ENCODE measurements at places on chromosomes 5 and 9.
A peak's percentile ranks its signal among the peaks of the same experiment; 100 is the strongest.

- DNase-seq: no peak
Measured at GRCh38 chr5:86866036-86866435, 248.3 kb downstream of the COX7C start.

DNA sequence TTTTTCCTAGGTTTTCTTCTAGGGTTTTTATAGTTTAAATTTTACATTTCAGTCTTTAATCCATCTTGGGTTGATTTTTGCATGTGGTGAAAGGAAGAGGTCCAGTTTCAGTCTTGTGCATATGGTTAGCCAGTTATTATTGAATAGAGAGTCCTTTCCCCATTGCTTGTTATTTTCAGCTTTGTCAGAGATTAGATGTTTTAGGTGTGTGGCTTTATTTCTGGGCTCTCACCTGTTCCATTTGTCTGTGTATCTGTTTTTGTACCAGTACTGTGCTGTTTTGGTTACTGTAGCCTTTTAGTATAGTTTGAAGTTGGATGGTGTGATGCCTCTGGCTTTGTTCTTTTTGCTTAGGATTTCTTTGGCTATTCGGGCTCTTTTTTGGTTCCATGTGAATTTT is 25.8 kb downstream of the NIPBL start:
- DNase-seq: no peak

DNA sequence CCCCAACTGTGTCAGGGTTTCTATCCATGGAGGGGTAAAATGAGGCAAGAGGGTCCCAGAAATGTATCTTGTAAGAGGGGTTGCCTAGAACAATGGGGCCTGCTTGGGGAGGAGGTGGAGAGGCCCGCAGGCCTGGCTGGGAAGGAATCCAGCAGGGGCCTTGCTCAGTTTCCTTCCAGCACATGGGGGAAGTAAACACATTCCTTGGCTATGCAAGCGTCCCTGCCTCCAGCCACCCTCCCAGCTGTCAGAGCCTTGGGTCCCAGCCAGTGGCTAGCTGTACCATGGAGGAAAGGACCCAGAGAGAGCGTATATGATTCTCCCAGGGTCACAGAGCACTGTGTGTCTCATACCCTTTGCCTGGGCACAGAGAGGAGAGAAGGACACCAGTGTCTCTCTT is 71.1 kb upstream of the IL17B start:
- peak; percentile 84 for DNase-seq

GRCh38 chr9:89888233-89888632 is 283.4 kb downstream of the GADD45G start:
- DNase-seq: no peak

- no peak for DNase-seq
Measured at GRCh38 chr9:137581361-137582285, 2.9 kb upstream of the DPH7 start.

- DNase-seq: no peak
Measured at GRCh38 chr9:122228568-122229484, at the start of gene LHX6. Gene LHX6, minus strand, starts transcription at chr9:122228957. Its CDS starts 217 bp downstream, at chr9:122228740.

DNA sequence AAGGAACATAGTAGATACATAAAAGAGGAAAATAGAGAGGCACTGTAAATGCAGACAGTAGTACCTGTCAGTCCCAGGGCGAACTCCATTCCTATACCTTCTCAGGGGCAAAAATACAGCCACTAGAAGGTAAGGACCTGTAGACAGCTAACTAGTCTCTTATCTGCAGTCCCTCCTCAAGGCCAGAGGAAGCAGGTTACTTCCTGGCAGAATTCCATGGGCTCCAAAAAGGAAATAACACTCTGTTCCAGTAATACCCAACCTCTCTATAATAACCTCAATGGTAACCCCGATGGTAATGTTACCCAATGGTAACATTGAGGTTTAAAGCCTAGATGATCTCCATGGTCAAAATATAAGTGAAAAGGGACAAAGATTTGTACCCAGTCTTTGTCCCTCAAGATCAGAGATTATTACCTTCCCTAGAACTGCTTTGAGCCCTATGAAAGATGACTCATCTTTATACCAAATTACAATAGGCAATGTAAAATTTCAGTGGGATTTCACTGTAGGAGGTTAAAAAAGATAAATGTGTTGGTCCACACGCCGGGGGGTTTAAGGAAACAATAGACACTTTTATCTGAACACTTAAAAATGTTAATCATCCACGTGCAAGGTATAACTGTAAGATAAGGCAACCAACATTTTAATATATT is 113.0 kb downstream of the DENND1A start:
- DNase-seq: no peak

DNA sequence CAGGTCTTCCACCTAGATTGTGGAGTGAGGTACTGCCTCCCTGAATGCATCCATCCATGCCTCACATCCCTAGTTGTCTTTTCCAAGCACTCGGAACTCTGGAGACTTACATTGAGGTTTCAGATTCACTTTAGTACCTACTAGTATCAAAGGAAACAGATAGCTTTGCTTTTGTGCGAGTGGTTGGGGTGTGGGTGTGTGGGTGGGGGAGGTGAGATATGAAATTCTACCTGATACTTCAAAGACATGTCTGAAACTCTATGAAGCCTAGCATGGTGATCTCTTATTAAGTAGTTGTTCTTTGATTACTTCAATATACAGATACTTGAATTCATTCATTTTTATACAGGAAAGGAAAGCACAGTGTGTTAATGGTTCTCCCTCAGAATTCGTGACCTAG is 64.4 kb downstream of the MCCC2 start:
- DNase-seq: no peak

- no peak for DNase-seq
Measured at GRCh38 chr5:173968154-173968797, 20.7 kb upstream of the C5orf47 start.

GRCh38 chr9:113156880-113157279 is 6.1 kb downstream of the SLC31A2 start:
- DNase-seq: no peak

DNA sequence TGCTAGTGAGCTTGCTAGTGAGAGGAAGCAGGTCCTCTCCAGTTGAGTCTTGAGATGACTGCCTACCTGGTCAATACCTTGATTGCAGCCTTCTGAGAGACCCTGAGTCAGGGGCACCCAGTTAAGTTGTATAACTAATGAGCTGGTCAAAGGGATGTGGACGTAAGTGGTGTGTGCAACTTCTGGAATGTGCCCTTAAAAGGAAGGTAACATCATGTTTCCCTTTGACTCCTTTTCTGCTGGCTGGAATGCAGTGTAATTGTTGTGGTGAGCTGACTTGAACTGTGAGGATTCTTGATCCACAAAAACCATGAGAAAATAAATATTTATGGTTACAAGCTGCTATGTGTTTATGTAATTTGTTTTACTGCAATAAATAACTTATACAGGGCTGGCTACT is 2.4 kb upstream of the SNX2 start:
- DNase-seq: peak; percentile 85

GRCh38 chr5:168790002-168790635 is 211.0 kb upstream of the PANK3 start:
- DNase-seq: no peak

DNA sequence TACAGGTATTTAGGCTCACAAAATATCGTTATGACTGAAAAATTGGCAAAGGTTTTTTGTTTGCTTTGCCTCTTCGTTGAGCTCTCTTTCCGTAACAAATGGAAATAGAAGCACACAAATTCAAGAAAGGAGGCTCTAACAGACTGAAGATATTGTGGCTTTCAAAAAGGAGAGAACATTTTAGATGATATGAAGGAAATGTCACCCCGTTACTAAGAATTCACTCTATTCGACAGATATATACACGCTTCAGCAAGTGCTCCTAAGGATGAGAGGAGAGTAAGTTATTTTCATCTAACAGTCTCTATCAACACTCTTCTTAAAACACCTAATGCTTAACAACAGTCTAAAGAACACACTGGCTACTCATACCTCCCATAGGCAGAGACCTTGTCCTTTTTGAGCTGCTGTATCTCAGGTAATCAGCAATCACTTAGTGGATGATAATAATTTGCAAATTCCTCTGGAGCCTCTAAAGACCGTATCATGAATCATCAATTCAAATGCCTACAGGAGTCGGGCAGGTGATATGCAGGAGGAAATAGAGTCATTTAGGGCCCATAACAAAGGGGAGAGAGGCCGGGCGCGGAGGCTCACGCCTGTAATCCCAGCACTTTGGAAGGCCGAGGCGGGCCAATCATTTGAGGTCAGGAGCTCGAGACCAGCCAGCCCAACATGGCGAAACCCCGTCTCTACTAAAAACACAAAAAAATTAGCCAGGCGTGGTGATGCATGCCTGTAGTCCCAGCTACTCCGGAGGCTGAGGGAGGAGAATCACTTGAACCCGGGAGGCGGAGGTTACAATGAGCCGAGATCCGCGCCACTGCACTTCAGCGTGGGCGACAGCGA is 1.4 kb upstream of the HSDL2 start:
- no peak for DNase-seq

- no peak for DNase-seq
Measured at GRCh38 chr9:92738661-92739081, 26.0 kb downstream of the BICD2 start.

- peak; percentile 16 for DNase-seq
Measured at GRCh38 chr5:103674251-103674650, 111.7 kb upstream of the NUDT12 start.

DNA sequence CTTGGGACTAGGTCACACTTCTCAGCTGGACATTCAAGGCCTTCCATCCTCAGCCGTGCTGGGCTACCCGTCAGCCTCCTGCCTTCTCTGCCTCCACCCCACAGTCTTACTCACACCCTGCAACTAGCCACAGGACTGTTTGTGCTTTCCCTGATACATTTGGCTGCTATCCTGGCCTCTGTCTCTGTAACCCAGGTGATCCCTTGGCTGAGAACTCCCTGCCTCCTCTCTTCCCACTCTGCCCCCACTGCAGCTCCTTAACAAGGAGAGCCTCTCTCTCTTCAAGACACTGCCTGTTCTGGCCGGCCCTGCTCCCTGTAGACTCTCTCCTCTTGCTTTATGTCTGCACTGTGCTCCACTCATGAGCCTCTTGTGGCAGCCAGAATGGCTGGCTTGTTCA is 120.6 kb downstream of the MSX2 start:
- no peak for DNase-seq

DNA sequence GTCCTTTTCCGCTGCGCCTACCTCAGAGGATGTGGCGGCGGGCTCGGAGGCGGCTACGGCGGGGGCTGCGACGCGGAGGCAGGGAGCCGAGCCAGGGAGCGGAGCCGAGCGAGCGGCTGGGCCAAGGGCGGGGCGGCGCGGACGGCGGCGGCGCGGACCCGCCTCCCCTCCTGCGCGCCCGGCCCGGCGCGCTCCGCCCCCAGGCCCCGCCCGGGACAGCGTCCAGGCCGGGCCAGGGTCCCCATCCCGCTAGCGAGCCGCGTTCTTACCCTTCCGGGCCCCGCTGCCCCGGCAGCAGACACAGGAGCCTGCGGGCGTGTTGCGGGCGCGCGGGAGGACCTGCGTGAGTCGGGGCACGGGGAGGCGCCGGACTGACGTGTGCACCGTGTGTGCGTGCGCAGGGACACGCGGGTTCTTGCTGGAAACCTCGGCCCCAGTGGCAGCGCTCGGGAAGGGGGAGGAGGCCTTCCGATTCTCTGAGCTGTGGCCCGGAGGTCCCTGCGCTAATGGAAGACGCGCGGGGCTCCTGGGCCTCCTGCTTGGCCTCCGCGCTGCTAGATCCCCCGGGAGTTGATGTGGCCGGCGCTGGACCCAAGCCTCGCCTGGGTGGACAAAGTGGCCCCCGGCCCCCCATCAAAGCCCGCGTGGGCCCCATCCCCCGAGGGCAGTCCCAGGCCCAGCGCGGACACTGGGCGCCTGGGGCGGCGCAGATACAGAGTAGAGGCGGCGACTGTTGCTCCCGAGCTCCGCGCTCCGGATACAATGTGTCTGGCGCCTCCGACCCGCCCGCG is at the start of gene VDAC1:
Gene VDAC1, minus strand, starts transcription at position 350 of the 791 bp plus-strand sequence. CDS start 11,963 bp downstream, outside the sequence.
- DNase-seq: peak; percentile 86

GRCh38 chr9:137406085-137406760 is 16.7 kb downstream of the EXD3 start:
- no peak for DNase-seq

GRCh38 chr9:16252616-16253015 is 617.9 kb downstream of the BNC2 start:
- DNase-seq: no peak

GRCh38 chr9:89482056-89482851 is 15.7 kb downstream of the SEMA4D start:
- no peak for DNase-seq

GRCh38 chr9:89524963-89525362 is 27.1 kb upstream of the SEMA4D start:
- DNase-seq: no peak

GRCh38 chr5:177537389-177538361 is 16.7 kb downstream of the FAM193B start:
- DNase-seq: peak; percentile 78

DNA sequence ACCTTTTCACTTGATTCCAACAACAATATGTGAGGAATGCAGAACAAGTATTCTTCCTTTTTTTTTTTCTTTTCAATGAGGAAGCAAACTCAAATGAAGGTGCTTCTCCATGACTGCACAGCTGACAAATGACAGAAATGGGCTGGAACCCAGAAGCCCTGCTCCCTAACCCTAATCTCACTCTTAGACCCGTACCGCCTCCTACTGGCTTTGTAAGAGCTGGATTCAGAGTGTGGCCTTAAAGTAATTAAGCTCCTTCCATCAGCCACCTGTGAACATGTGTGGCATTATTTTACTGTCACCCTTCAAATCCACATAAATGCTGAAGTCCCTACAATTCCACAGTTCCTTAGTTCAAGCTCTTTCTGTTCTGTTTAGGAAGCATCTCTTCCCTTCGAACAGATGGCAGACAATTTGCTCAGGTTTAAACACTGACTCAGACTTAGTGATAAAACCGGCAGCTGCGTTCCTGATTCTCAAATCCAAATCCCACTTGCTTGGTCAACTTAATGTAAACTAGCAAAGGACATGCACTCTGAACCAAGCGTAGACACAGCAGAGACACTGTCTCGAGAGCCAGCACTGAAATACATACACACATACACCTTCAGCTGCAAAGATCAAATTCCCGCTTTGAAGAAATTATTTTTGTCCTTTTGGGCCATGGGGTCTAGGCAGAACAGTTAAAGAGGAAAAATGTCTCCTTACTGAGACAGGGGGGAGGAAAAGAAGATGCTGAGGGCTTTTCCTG is 316.7 kb upstream of the TLE4 start:
- DNase-seq: peak; percentile 50

DNA sequence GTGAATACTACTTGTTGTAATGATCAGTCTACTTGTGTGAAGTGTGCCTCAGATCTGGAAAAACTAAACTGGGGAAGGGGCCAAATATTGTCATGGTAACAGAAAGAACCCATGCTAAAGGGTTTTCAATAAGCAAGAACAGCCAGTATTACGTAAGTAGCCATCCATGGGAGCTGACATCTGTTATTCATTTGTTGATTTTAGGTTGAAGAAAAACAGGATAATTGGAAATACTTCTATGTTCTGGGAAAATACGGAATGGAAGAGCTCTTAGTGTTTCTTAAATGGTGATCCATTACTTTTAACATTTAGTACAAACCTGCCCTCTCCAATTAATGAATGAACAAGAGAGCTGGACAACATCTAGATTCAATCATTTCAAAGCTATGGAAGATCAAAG is 485.8 kb downstream of the NTRK2 start:
- DNase-seq: no peak

GRCh38 chr5:152116934-152117333 is 192.3 kb upstream of the GLRA1 start:
- DNase-seq: no peak

Data from choroid plexus epithelial cell (primary cell).